Fibroblast of villous mesenchyme (primary cell): ENCODE measurements at places on chromosomes 7 and 10.

DNA sequence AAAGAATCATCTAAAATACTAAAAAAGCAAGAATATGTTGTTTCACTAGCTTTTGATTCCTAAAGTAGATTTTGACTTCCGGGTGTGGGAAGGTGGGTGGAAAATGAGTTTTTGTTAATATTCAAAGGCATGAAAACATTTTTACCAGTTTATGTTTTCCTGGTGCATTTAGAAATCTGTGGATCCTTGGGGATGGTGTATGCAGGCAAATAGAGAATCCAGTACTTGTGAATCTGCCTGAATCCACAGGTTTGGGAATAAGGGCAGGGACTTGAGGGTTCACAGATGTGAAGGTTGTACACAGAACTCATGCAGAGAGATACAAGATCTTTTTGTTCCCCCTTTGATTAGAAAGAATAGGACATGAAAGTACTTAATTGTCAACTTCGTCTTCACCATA, 22.4 kb downstream of the AUTS2 start:
- DNase-seq, result no peak

DNA sequence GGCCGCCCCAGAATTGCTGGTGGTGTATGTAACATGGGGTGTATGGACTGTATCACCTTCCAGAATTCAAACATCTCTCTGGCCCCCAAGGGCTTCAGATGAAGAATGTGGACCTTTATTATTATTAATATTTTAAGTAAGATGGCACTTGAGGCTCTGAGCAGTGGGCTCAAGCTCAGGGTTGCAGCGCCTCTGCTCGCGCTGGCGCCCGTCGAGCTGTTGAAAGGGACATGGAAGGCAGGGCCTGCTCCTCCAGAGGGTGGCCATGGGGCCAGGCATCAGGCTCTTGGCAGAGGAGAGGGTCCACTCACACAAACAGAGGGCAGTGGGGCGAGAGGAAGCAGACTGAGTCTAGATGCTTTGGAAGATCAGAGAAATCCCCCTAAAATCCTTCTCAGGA, 120.2 kb downstream of the NT5C2 start:
- no peak for DNase-seq

DNA sequence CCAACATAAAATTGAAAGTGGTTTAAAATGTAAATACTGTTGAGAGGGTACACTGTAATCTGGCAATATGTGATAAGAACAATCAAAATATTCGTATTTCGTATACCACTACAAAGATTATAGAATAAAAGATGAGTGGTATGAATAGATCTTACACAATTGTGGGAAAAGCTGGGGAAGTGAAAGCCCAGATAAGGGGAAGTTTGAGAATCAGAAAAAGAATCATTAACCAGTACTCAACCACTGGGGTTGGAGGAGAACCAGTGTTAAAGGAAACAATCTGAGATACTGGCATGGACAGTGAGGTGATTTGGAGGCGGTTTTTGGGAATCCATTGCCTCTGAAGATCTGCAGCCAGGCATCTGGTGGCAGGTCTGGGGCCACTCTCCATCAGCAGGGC, 59.7 kb upstream of the CDK14 start:
- DNase-seq, result no peak

GRCh38 chr7:25846722-25847121, 305.3 kb upstream of the NFE2L3 start:
- DNase-seq, result peak; percentile 91

DNA sequence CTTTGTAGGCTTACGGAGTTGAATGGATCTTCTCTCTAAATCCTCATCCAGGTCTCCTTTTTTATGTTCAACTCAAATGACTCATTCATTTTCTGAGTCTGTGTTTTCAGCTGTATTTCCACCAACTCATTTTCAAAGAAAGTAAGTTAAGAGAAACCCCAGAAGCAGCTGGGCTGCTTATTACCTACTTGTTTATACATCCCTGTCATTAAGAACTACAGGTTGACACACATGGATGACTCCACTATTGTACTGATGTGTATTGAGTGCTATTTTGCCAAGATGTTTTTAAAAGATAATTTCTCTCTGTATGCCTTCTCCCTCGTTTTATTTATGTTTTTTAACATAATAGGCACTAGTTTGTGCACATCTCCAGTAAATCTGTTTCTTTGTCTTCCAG, 41.9 kb downstream of the DGKI start:
- DNase-seq, result no peak

GRCh38 chr10:51706225-51706624, 6.8 kb upstream of the CSTF2T start:
- DNase-seq, result peak; percentile 28

GRCh38 chr10:122390271-122390670, 15.8 kb downstream of the PLEKHA1 start:
- no peak for DNase-seq
